ENCODE measurements at places on chromosomes 6 and 20.

DNA sequence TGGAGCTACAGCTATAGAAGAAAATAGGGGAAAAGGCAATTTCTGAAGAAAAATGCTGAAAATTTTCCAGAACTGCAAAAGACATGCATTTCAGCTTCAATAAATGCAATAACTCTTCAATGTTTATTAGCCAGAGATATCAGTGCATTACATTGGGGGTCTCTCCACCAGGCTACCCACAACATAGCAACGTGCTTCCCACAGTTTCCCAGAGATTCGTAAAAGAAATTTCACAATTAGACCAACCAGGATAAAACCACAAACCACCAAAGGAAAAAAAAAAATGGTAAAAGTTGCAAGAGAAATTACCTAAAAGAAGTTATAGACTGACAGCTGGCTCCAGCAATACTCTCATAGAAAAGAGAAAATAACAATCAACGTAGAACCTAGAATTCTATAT is 16.0 kb downstream of the LY86 start:
- no peak for DNase-seq

GRCh38 chr6:113353392-113353791 is 503.8 kb upstream of the MARCKS start:
- peak; percentile 62 for DNase-seq

- DNase-seq, result no peak
Measured at GRCh38 chr6:37302086-37302686, 44.2 kb upstream of the TMEM217 start.

GRCh38 chr20:49831770-49832631 is 19.4 kb downstream of the SLC9A8 start:
- no peak for DNase-seq

DNA sequence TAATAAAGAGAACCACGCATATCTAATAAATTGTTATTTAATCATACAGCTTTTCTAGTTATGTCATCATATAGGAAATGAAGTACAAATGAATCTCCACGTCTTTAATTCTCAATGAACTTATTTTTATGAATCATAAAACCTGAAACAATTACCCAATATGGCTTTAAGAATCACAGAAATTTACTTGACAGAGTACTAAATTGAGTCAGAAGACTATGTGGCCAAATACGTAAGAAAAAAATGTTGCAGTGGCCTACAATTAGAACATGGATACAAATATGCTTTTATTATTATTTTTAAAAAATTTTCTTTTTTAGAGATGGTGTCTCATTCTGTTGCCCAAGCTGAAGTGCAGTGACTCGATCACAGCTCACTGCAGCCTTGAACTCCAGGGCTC is 584.7 kb upstream of the SLC35B3 start:
- DNase-seq, result no peak

DNA sequence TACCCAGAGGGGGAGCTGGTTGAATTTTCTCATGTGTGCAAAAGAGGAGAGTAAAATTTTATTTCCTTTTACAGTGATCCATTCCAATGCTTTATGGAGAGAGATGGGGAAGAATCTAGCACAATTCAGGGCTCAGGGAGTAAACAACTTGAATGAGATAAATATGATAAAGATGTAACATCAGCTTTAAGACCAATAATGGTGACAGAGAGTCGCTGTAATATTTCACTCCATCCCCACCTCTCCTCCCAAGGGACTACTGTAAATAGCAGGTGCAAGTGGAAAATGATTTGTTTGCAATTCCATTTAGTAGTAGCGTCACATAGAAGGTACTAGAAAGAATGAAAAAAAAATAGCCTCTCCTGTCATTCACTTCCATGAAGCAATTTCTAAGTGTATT is 4.8 kb downstream of the CRISP3 start:
- DNase-seq, result no peak

DNA sequence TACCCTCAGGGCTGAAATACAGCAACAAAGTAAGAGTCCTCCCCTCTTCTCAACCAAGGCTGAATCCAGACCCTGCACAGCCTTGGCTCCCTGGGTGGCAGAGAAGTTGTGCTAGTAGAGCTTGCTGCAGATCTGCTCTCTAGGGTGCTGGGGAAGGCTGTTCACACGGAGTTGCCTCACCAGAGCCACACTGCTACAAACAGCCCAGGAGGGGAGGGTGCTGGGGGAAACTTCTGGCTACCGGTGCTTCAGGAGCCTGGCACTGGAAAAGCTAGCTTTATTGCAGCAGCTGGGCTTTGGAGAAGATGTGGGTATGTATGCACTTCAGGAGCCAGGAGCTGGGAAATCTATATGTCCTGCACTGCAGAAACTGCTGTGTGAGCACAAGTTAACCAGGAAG is 37.6 kb upstream of the SUPT3H start:
- DNase-seq, result no peak

DNA sequence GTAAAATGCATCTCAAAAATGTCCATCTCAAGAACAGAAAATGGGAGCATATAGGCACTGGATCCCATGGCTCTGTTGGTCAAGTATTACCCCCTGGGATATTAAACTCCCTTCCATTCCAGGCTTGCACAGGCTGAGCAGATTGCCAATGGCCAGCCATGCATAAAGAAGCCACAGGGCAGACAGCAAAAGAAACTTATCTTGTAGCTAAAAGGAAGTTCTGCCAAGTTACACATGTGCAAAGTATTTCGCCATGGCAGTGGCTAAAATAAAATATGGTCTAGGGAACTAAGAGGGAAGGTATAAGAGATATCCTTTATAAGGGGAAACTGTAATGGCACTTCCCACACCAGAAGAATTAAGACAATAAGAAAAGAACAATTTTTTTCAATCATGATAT is 415.6 kb upstream of the BTBD3 start:
- DNase-seq, result no peak

- peak; percentile 83 for DNase-seq
Measured at GRCh38 chr6:44049989-44050871, 77.0 kb downstream of the MRPL14 start.

GRCh38 chr6:12007473-12007872 is 4.6 kb upstream of the HIVEP1 start:
- DNase-seq, result no peak

- no peak for DNase-seq
Measured at GRCh38 chr20:47609001-47609400, 107.3 kb downstream of the NCOA3 start.

GRCh38 chr6:164130585-164130984 is 716.1 kb downstream of the QKI start:
- DNase-seq, result no peak

GRCh38 chr20:36541768-36542488 is 609 bp downstream of the MYL9 start:
- DNase-seq, result peak; percentile 80

GRCh38 chr20:48468571-48468970 is 359.2 kb downstream of the PREX1 start:
- no peak for DNase-seq

DNA sequence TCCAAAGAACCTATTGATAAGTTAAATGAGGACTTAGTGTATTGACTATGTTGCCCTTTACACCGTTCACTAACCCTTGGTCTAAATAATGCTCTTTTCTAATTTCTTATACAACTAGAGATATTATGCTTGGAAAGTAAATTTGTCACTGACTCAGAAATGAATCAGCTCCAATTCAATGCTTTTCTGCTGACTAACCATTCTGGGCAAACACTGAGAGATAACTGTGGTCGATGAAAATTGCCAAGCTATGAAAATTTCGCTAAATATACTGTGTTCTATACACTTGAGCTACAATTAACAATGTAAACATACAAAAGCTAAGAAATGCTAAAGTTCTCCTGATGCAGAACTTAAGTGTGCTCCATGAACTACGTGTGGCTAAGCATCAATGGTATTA is 23.1 kb upstream of the FBXO9 start:
- peak; percentile 96 for DNase-seq

- DNase-seq, result peak; percentile 81
Measured at GRCh38 chr6:40719671-40720374, 132.7 kb upstream of the LRFN2 start.

Measured in EH (cell line).